ENCODE measurements at places on chromosomes 16 and 17.

GRCh38 chr16:3643095-3643730 is 11.3 kb upstream of the DNASE1 start:
- DNase-seq = no peak

DNA sequence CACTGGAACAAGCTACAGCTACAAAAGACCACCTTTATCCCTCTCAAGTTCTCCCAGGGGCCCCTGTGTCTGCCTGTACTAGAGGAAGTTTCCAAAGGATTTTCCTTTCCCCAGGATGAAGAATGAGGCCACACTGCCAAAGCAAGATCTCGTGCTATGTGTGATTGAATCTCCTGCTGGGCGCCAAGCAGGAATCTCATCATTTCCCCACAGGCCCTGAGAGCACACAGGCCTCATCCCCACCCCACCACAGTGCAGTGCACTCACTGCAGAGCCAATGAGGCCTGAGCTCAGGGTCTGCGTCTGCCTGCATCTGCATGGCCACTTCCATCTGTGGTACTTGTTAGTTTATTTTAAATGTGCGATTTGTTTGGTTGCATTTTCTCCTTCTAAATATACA is 387.4 kb upstream of the ASIC2 start:
- no peak for DNase-seq

DNA sequence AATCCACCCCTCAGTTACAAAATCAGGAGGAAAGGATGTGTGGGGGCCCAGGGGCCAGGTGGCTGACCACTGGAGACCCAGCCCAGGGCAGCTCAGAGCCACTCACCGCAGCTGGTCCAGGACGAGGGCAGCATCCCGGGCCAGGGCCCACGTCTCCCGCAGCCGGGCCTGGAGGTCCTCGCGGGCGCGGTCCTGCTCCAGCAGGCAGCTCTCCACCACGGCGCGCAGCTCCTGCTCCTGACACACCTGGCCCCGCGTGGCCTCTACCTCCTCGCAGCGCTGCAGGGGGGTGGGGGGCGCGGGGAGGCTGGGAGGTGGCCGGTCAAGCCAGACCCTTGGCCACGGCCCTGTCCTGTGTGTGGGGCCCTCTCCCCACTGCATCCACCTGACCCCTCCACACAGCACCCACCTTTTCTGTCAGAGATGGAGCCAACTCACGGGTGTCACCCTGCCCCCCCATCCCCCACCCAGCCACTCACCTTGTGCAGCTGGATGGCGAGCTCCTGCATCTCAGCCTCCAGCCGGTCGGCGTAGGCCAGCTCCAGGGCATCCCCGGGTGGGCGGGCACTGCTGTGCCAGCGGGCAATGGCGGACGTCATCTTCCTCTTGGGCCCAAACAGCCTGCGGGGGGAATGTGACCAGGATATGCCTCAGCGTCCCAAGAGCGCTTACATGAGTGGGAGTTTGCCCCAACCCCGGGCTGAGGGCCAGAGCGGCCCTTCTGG is 5.1 kb downstream of the NUDT16L1 start:
- DNase-seq = peak; percentile 16

GRCh38 chr17:45186801-45187354 is 25.2 kb downstream of the HEXIM2 start:
- DNase-seq = no peak

DNA sequence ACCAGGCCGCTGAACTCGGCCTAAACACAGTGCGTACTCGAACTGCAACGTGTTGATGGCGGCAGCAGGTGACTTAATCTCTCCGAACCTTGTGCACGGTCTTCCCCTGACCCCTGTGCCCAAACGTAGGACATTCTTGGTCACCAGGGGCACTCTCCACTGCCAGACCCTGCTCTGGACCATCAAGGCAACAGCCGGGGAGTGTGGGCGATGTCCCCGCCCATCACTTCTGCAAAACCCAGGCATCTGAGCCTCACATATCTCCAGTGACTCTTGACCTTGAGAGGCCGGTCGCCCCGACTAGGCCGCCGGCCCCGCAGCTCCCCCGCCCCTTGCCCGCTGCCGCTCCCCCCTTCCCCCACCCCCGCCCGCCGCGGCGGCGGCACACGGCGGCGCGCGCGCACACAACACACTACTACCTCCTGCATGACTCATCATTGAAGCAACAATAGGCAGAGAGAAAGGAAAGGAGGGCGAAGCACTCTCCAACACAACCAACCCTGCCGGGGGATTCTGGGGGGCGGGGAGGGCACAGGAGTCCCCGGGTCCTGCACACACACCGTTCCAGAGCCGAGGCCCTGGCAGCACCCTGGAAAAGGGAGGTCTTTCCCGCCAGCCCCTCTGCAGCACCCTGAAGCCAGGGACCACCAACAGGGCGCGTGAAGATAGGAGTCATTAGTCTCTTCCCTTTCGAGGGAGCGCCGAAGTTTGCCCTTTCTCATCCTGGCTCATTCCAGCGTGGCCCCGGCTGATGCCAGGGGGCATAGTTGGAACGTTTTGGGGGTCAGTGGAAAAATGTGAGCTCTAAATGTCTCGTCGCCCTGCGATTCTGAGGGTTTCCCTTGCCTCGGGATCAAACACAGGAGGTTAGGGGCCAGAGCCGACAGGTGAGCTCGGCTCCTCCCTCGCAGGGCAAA is 1.9 kb downstream of the MNT start:
- DNase-seq = peak; percentile 32

GRCh38 chr17:47935961-47936360 is 5.4 kb upstream of the PNPO start:
- no peak for DNase-seq

DNA sequence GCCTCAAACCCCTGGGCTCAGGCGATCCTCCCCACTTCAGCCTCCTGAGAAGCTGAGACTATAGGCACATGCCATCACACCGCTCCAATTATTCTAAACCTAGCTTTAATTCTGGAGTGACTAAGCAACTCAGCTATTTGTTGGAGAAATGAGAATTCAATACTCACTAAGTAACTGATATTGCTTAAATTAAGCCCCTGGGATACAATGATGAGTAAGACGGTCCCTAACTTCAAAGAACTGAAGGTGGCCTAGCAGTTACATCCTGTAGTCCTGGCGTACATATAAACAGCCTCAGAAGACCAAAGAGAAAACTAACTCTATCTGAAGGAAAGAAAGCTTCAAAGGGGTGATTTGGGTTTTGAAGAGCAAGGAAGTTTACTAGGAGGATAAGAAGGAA is 25.0 kb downstream of the XPO6 start:
- DNase-seq = no peak

DNA sequence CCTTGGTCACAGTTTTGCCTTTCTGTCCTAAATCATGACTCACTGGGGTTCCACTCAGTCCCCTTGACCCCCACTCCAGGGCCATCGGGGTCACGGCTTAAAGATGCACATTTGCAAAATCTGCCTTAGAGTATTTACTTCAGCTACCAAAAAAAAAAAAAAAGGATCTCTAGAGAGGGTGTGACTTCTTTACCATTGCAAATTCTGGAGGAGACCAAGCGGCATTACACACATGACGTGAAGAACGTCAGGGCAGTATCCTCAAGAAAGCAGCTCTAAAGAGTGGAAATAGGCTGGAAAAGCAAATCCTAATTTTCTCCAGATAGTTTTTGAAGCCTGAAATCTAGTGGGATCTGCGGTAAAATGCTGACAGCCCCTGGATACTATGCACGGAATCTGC is 25.6 kb downstream of the SLC6A4 start:
- DNase-seq = no peak

DNA sequence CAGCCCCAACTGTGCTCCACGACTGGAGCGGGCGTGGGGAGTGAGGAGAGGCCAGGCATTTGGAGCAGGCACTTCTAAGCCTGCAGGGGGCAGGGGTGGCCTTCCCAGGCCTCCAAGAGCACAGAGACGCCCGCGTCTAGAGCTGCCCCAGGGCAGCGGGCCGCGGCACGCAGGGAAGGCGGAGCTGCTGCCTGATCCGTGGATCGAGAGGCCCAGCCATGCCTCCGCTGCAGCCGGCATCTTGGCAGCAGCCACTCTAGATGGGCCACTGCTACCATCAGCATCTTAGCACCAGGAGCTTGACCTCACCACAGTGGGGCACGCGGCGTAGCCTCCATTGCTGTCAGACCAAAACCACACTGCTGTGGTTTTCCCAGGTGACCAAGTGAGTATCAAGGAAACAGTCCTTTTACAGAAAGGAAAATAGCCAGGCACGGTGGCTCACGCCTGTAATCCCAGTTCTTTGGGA is 20.4 kb upstream of the WDR45B start:
- DNase-seq = peak; percentile 90

DNA sequence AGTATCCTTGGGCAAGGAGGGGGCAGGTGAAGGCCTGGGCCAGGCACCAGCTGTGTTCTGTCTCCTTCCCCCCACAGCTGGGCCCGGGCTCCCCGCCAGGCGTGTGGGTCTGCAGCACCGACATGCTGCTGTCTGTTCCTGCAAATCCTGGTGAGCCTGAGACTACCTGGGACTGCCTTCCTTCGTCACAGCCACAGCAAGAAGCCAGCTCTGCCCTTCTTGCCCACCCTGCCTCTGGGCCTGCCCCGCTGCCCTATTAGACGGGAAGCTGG is 12.3 kb downstream of the FCSK start:
- DNase-seq = peak; percentile 2

GRCh38 chr17:13558588-13558987 is 43.1 kb downstream of the HS3ST3A1 start:
- no peak for DNase-seq
